ENCODE measurements at places on chromosomes 3 and 15. TPM values are rescaled to one million over a fixed set of nuclear protein-coding genes. Genes with fewer than 3 reads are reported as not detected.

Gene TNFSF10
- 45.1 TPM for polyA plus RNA-seq

Gene CPOX
- polyA plus RNA-seq: 9.6 TPM

Gene MBNL1
- polyA plus RNA-seq: 28.6 TPM

Gene FRMD5
- 0.04 TPM for polyA plus RNA-seq

Gene CLDN16
- 0.05 TPM for polyA plus RNA-seq

Gene DUOXA2
- 8.4 TPM for polyA plus RNA-seq

Gene NPAP1
- polyA plus RNA-seq: under 0.01 TPM

Gene LRTM1
- polyA plus RNA-seq: not detected

Gene EPHB3
- polyA plus RNA-seq: 24.6 TPM

Gene ISLR
- polyA plus RNA-seq: 5.3 TPM

Gene MCF2L2
- polyA plus RNA-seq: 0.21 TPM

Gene CXCR6
- polyA plus RNA-seq: 0.90 TPM

Gene PRRT3
- polyA plus RNA-seq: 1.0 TPM

Gene RAB6B
- polyA plus RNA-seq: 1.3 TPM

Gene ANKRD63
- not detected for polyA plus RNA-seq

Gene DCBLD2
- 2.5 TPM for polyA plus RNA-seq

Gene SLC51A
- 0.69 TPM for polyA plus RNA-seq

Gene MAP2K1
- 34.5 TPM for polyA plus RNA-seq

Gene ATXN7
- 2.6 TPM for polyA plus RNA-seq

Gene SMCO1
- not detected for polyA plus RNA-seq

Gene C3orf20
- not detected for polyA plus RNA-seq

Gene MME
- polyA plus RNA-seq: 0.12 TPM

Gene KPNA4
- 13.7 TPM for polyA plus RNA-seq

Gene STRIT1
- 0.14 TPM for polyA plus RNA-seq

Gene WDR5B
- polyA plus RNA-seq: 1.3 TPM

Gene ZNF619
- 0.84 TPM for polyA plus RNA-seq

Gene AGBL1
- polyA plus RNA-seq: 0.01 TPM

Gene NAA50
- 69.7 TPM for polyA plus RNA-seq

Gene BRPF1
- polyA plus RNA-seq: 6.1 TPM

Gene SKOR1
- polyA plus RNA-seq: 0.12 TPM

Gene NAALADL2
- 0.54 TPM for polyA plus RNA-seq

Gene SLC22A13
- 0.53 TPM for polyA plus RNA-seq

Gene PIERCE2
- 2.1 TPM for polyA plus RNA-seq

Gene TMEM212
- not detected for polyA plus RNA-seq

Gene ACAP2
- 12.5 TPM for polyA plus RNA-seq

Gene IMP3
- 59.4 TPM for polyA plus RNA-seq

Gene MYRIP
- polyA plus RNA-seq: 0.55 TPM

Gene PLA2G4B
- 31.6 TPM for polyA plus RNA-seq

Gene CAMP
- 0.43 TPM for polyA plus RNA-seq

Gene ZNF620
- polyA plus RNA-seq: 0.52 TPM

Gene FAM3D
- polyA plus RNA-seq: 316 TPM

Gene CLDN1
- polyA plus RNA-seq: 28.8 TPM

Gene UPK1B
- 1.5 TPM for polyA plus RNA-seq

Gene CD86
- polyA plus RNA-seq: 0.85 TPM

Gene ESYT3
- 0.63 TPM for polyA plus RNA-seq

Gene CRYGS
- polyA plus RNA-seq: 5.0 TPM

Gene JMJD7
- polyA plus RNA-seq: 27.9 TPM

Gene ZBTB11
- 6.7 TPM for polyA plus RNA-seq

Gene TMED3
- 157 TPM for polyA plus RNA-seq

Gene RPN1
- 110 TPM for polyA plus RNA-seq

Gene PEX11A
- polyA plus RNA-seq: 5.7 TPM

Gene AAGAB
- polyA plus RNA-seq: 17.4 TPM

Gene FGF7
- 4.3 TPM for polyA plus RNA-seq

All from esophagus (tissue), 2 donors.